IMR-90 (cell line): ENCODE measurements at places on chromosomes 7 and 10.

DNA sequence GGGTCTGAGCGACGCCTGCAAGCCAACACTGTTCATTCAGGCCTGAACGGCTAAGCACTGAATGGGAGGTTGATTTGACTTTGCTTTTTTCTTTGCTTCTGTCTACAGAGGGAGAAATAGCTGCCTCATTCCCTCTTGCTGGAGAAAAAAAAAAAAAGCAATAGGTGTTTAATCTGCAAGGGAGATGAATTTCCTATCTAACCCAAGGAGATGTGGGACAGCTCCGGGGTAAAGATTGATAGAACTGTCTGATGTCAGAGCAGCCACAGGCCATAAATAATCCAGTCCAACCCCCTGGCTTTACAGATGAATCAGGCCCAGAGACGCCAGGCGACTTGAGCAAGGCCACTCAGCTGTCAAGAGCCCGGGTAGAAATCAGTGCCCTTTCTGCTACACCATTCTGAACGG is 168.0 kb downstream of the ARHGAP12 start:
- H3K36me3 ChIP-seq, result no peaks in the 10 kb centered on the region
- peak overlapping the region; percentile 49 for H3K27ac ChIP-seq
- DNase-seq, result no peak
- no peaks in the 10 kb centered on the region for H3K27me3 ChIP-seq
- H3K4me1 ChIP-seq, result peaks cover 2% of the 10 kb centered on the region

GRCh38 chr10:6069081-6069931 is 7.1 kb upstream of the IL2RA start:
- H3K4me1 ChIP-seq, result no peaks in the 10 kb centered on the region
- no peak overlapping the region for H3K27ac ChIP-seq
- H3K4me3 ChIP-seq, result no peak overlapping the region
- no peak for DNase-seq
- H3K36me3 ChIP-seq, result no peaks in the 10 kb centered on the region

DNA sequence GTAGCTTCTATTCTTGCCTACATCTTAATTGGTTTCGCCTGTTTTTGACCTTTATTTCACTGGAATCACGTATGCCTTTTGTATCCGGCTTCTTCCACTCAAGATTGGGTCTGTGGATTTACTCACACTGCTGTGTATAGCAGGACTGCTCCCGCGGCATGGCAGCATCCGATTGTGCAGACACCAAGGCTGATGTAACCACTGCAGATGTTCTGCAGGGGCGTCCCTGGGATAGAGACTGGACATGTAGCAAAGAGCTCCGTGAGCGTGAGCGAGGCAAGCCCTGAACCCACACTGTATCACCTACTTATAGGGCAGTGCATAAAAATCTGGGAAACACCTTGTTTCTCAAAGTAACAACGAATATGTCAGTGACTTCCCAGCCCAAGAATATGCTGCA is 11.4 kb upstream of the IDI2 start:
- H3K4me1 ChIP-seq, result no peaks in the 10 kb centered on the region
- no peak for DNase-seq
- H3K27ac ChIP-seq, result no peak overlapping the region
- peaks cover 7% of the 10 kb centered on the region for H3K36me3 ChIP-seq
- no peaks in the 10 kb centered on the region for H3K27me3 ChIP-seq

DNA sequence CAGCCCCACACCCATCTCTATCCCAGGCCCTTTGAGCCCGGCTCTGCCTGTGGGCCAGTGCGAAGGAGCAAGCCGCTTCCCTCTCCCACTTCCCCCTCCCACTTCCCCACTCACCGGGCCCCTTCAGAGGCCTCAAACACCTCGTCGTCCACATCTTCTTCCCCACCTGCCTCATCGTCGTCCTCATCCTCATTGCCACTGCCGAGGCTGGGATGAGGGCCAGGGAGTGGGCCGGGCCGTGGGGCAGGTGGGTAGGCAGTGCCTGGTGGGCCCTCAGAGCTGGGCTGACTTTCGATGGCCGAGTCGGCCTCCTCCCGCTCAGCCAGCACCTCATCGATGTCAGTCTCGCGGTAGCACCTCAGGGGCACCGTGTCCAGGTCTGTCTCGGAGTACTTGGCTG is 3.8 kb downstream of the PSD start:
- no peak overlapping the region for H3K27ac ChIP-seq
- no peak overlapping the region for H3K4me3 ChIP-seq

DNA sequence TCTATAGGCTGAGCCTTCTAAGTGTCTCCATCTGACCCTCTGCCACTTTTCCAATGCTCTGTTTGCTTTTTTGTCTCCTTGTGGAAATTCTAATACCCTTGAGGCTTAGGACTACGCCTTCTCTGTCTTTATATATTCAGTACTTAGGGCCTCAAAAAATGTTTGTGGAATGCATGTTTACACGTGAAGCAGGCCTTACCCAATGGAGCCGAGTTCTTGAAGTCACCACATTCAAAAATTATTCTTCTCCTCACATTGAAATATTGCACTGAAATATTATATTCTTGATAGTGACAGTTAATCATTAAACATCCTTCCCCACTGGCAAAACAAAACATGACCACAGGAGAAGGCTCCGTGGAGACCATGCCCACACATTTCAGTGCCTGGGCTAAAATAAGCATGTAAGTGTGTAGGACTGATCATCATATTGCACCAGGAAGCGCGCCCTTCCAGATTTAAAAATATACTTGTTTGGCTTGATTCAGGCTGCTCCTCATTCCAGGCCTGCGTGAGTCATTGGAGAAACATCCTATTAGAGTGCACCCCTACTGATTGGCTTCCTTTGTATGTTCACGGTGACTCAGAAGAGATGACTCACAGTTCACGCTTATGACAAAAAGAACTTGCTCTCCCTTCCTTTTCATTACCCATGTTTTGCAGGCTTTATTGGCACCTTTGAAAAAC is 307.4 kb upstream of the AOAH start:
- no peaks in the 10 kb centered on the region for H3K36me3 ChIP-seq
- H3K27me3 ChIP-seq, result no peaks in the 10 kb centered on the region
- H3K4me3 ChIP-seq, result no peak overlapping the region
- peaks cover 13% of the 10 kb centered on the region for H3K4me1 ChIP-seq

- no peaks in the 10 kb centered on the region for H3K4me1 ChIP-seq
- no peaks in the 10 kb centered on the region for H3K36me3 ChIP-seq
- H3K27ac ChIP-seq, result no peak overlapping the region
- H3K27me3 ChIP-seq, result no peaks in the 10 kb centered on the region
- DNase-seq, result peak; percentile 47
Observed at GRCh38 chr7:133975130-133975529, 152.0 kb upstream of the LRGUK start.

GRCh38 chr10:21757185-21757901 is 223.3 kb downstream of the MLLT10 start:
- no peak for DNase-seq
- H3K36me3 ChIP-seq, result peaks cover 5% of the 10 kb centered on the region
- no peaks in the 10 kb centered on the region for H3K4me1 ChIP-seq
- no peak overlapping the region for H3K27ac ChIP-seq
- no peak overlapping the region for H3K4me3 ChIP-seq

DNA sequence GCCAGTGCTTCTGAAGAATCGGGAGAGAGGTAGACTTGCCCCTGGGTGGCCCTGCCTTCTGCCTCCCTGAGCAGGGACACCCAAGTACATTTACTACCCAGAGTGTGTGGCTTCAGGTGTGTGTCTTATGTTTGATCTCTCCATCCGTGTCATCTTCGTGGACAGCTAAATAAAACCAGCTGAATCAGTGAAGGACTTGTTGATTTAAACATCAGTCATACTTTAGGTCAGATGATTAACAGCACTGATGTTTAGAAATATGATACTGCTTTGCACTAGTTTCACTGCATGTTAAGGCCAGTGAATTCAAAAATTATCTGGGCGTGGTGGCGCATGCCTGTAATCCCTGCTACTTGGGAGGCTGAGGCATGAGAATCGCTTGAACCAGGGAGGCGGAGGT is 4.0 kb downstream of the MTG1 start:
- peaks cover 4% of the 10 kb centered on the region; the same call in 1 of the 2 replicates for H3K4me1 ChIP-seq
- no peaks in the 10 kb centered on the region for H3K27me3 ChIP-seq
- no peak overlapping the region for H3K27ac ChIP-seq
- H3K36me3 ChIP-seq, result peaks cover 47% of the 10 kb centered on the region

GRCh38 chr10:103884681-103885139 is 29.3 kb upstream of the SH3PXD2A start:
- no peak overlapping the region for H3K4me3 ChIP-seq
- peak; percentile 60 for DNase-seq
- no peak overlapping the region for H3K27ac ChIP-seq
- peaks cover 13% of the 10 kb centered on the region for H3K36me3 ChIP-seq
- no peaks in the 10 kb centered on the region for H3K27me3 ChIP-seq

- no peaks in the 10 kb centered on the region for H3K36me3 ChIP-seq
- H3K27ac ChIP-seq, result no peak overlapping the region; the same call in 1 of the 2 replicates
Observed at GRCh38 chr7:18895456-18895855, 222.0 kb downstream of the TWIST1 start.

GRCh38 chr7:113125728-113126127 is 7.4 kb upstream of the SMIM30 start:
- no peak overlapping the region for H3K27ac ChIP-seq
- H3K36me3 ChIP-seq, result no peaks in the 10 kb centered on the region
- H3K27me3 ChIP-seq, result no peaks in the 10 kb centered on the region
- DNase-seq, result no peak
- no peak overlapping the region for H3K4me3 ChIP-seq

GRCh38 chr7:129370812-129371211 is 63.4 kb upstream of the STRIP2 start:
- peaks cover 1% of the 10 kb centered on the region for H3K4me1 ChIP-seq
- no peak overlapping the region for H3K27ac ChIP-seq
- no peaks in the 10 kb centered on the region for H3K36me3 ChIP-seq
- H3K4me3 ChIP-seq, result no peak overlapping the region
- DNase-seq, result peak; percentile 26

GRCh38 chr10:17214971-17215781 is 12.9 kb upstream of the VIM start:
- H3K4me3 ChIP-seq, result no peak overlapping the region
- peak overlapping the region; percentile 93 for H3K27ac ChIP-seq
- peaks cover 25% of the 10 kb centered on the region for H3K4me1 ChIP-seq
- no peaks in the 10 kb centered on the region for H3K36me3 ChIP-seq
- H3K27me3 ChIP-seq, result no peaks in the 10 kb centered on the region

GRCh38 chr7:120615703-120616102 is 242.2 kb downstream of the TSPAN12 start:
- H3K27ac ChIP-seq, result no peak overlapping the region
- DNase-seq, result no peak
- H3K4me3 ChIP-seq, result no peak overlapping the region
- no peaks in the 10 kb centered on the region for H3K36me3 ChIP-seq

DNA sequence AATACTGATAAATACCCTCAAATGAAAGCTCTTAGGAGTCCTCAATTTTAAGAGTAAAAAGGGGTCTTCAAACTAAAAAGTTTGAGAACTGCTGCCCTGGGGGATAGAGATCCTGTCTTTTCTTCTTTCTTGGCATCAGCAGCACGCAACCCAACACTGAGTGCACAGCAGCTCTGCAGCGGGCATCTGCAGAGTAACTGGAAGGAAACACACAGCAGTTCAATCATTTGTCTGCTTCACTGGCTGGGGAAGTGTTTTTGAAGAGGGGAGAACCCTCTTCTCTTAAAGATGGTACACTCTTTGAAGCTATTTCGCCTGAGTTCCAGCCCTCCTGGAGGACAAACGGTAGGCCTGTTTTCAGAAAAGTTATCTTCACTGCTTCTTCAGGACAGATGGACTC is 193.6 kb downstream of the FGFR2 start:
- no peaks in the 10 kb centered on the region for H3K4me1 ChIP-seq
- H3K27ac ChIP-seq, result no peak overlapping the region
- DNase-seq, result no peak

GRCh38 chr7:148711191-148712102 is 12.7 kb downstream of the CUL1 start:
- no peak overlapping the region for H3K27ac ChIP-seq
- H3K27me3 ChIP-seq, result no peaks in the 10 kb centered on the region
- H3K36me3 ChIP-seq, result no peaks in the 10 kb centered on the region; the same call in 1 of the 2 replicates
- peaks cover 6% of the 10 kb centered on the region for H3K4me1 ChIP-seq
- DNase-seq, result no peak

GRCh38 chr10:78802431-78802830 is 266.3 kb upstream of the ZMIZ1 start:
- peaks cover 31% of the 10 kb centered on the region for H3K27me3 ChIP-seq
- H3K27ac ChIP-seq, result peak overlapping the region; percentile 14; the same call in 1 of the 2 replicates
- H3K36me3 ChIP-seq, result no peaks in the 10 kb centered on the region
- DNase-seq, result no peak
- no peak overlapping the region for H3K4me3 ChIP-seq

- no peak overlapping the region for H3K27ac ChIP-seq
- DNase-seq, result no peak
- H3K4me3 ChIP-seq, result no peak overlapping the region
- H3K4me1 ChIP-seq, result no peaks in the 10 kb centered on the region
- no peaks in the 10 kb centered on the region for H3K27me3 ChIP-seq
Observed at GRCh38 chr10:116254422-116255155, 18.4 kb downstream of the GFRA1 start.

DNA sequence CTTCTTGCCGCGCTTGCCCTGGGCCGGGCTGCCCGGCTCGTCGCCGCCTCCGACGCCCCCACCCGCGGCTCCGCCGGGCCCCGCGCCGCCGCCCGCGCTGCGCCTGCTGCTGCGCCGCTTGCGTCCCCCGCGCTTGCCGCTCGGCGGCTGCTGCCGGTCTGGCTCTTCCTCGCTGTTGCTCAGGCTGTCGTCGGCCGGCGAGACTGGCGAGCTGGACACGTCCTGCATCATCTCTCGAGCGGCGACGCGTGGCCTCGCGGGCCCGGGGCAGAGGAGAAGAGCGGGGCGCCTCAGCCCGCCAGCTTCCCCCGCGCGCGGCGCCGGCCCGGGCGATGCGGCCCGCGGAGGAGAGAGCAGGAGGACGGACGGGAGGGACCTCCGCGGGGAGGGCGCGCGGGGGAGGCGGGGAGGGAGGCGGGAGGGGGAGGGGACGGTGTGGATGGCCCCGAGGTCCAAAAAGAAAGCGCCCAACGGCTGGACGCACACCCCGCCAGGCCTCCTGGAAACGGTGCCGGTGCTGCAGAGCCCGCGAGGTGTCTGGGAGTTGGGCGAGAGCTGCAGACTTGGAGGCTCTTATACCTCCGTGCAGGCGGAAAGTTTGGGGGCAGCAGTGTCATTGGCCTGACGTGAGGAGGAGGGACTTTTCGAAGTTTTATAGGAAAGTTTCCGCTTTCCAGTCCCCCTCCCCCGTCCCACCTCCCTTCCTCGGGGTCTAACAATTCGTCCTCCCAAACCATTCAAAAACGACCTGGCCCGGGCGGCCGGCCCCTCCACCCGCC is at the start of gene TWIST1:
Gene TWIST1, minus strand, starts transcription at position 546 of the 779 bp plus-strand sequence. Its CDS starts 315 bp downstream, at position 231.
- peaks cover 1% of the 10 kb centered on the region for H3K4me1 ChIP-seq
- peak within 1 kb of the TSS; percentile 94 for H3K27ac ChIP-seq
- peak; percentile 94 for DNase-seq
- no peaks in the 10 kb centered on the region for H3K27me3 ChIP-seq
- H3K4me3 ChIP-seq, result peak within 1 kb of the TSS; percentile 99

DNA sequence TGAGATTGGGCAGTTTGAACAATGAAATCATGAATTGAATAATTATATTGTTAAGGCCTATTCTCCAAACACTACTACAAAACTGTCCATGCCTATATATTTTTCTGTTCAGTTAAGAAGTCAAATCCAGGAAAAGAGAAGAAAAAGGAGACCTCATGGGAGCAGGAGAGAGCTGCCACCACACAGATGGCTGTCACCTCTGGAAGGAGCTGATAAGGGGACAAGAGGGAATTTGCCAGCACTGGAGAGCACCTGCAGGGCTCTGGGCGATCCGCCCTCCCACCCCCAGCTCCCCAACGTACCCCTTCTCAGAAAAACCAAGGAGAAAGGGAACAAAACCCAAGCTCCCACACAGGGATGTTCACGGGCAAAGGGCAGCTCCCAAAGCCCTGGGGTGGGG is 227.8 kb downstream of the TNS3 start:
- no peaks in the 10 kb centered on the region for H3K27me3 ChIP-seq
- no peak overlapping the region for H3K27ac ChIP-seq
- peaks cover 22% of the 10 kb centered on the region for H3K36me3 ChIP-seq
- H3K4me1 ChIP-seq, result no peaks in the 10 kb centered on the region

GRCh38 chr7:78225534-78225933 is 427.0 kb downstream of the PHTF2 start:
- no peak overlapping the region for H3K4me3 ChIP-seq
- H3K27ac ChIP-seq, result peak overlapping the region; percentile 81
- H3K4me1 ChIP-seq, result peaks cover 14% of the 10 kb centered on the region
- no peaks in the 10 kb centered on the region for H3K27me3 ChIP-seq
- no peaks in the 10 kb centered on the region for H3K36me3 ChIP-seq
- DNase-seq, result peak; percentile 59
